ENCODE measurements at places on chromosomes 11 and 22.

DNA sequence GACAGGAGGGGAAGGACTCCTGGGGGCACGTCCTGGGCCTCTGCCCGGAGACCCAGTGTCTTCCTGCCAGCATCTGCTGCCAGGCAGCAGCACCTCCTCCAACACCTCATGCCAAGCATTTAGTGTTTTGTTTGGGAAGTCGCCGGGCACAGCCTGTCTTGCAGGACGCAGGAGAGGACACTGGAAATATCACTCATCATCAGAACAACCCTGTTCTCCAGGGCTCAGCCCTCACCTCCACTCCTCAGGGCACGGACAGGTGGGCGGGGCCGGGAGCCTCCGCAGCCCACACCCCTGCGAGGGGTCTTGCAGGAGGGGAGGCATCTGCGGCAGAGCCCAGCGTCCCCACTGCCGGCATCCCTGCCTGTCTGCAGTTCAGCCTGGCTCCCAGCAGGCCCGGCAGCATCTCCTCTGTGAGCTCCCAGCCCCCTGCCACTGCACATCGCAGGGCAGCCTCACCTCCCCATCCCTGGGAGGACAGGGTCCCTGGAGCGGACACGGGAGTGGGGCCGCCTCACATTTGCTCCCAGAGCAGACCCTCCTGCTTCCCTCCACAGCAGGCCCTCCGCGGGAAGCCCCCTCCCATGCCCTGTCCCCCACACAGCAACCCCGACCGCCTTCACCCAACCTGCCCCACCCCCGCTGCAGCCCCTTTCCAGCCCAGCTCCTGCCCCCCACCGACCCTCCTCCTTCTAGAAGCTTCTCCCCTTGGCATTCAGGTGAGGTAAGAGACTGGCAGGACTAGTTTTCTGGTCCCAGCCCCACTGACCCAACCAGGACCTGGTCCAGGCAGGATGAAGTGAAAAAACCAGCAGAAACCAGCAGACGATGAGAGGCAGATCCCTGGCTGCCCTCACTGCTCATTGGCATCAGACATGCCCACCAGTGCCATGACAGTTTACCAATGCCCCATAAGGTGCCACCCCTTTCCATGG lies 72.7 kb downstream of the BRD1 start:
- H3K4me3 ChIP-seq, result no peak overlapping the region
- H3K36me3 ChIP-seq, result no peaks in the 10 kb centered on the region
- no peak overlapping the region for H3K27ac ChIP-seq

GRCh38 chr11:19963697-19964387 lies 196.4 kb downstream of the DBX1 start:
- H3K27me3 ChIP-seq, result no peaks in the 10 kb centered on the region
- no peak overlapping the region for H3K4me3 ChIP-seq
- H3K27ac ChIP-seq, result no peak overlapping the region
- peaks cover 5% of the 10 kb centered on the region for H3K36me3 ChIP-seq

DNA sequence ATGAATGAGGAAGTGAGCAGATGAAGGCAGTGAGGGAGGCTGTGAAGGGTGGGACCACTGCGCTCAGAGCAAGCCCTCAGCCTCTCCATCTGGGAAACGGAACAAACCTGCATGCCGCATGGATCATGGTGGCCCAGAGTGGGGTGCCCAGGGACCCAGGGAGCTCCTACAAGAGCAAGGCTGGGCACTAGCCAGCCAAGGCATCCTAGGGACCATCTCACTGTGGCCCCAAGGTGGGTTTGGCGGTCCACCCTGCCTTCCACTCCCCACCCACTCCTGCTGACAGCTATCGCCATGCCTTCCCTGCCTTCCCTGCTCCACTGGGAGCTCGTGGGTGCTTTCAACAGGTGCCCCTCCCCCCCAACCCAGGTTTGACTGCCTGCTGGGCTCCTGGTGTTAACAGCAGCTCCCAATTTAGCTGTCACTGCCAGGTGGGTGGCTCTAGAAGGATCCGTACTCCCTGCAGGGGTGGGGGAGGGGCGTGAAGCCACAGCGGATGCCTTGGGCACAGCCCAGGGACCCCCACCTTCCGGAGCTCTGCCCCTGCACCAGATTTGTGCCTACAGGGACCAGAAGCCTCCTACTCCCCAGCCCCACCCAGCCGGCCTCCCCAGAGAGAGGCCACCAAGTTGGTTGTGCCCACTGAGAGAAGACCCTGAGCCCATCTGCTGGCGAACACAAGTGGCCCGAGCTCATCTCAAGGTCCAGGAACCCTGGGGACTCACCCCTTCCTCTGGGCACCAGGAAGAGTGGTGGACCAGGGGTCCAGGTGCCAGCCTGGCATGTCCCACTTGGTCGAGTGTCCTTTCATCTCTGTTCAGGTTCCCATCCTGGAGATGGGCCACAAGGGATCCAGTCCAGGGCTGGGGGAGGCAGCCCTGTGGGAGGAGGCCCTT lies 29.7 kb upstream of the PRODH start:
- peak; percentile 56 for DNase-seq
- H3K27ac ChIP-seq, result no peak overlapping the region
- H3K4me1 ChIP-seq, result peaks cover 10% of the 10 kb centered on the region
- no peaks in the 10 kb centered on the region for H3K36me3 ChIP-seq
- no peak overlapping the region for H3K4me3 ChIP-seq

DNA sequence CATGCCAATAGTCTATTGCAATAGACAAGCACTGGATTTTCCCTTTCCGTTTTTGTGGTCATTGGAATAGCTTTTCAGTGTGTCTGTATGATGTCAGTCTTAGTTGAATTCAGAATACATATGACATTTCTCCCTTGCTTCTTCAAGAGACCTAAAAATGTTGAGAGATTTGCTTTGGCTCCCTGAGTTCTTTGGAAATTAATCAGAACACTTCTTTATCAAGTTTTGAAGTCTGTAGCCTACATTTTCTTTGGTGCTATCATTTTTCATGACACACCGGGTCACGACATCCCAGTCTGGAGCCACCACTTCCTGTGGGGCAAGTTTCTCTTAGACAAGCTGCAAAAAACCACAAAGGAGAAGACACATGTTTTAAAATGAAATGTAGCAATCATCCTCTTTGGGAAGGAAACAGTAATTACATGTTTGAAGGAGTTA lies 847.1 kb downstream of the OPCML start:
- DNase-seq, result no peak
- H3K36me3 ChIP-seq, result no peaks in the 10 kb centered on the region
- no peaks in the 10 kb centered on the region for H3K27me3 ChIP-seq
- H3K4me3 ChIP-seq, result no peak overlapping the region
- no peak overlapping the region for H3K27ac ChIP-seq

- H3K27ac ChIP-seq, result no peak overlapping the region
- peaks cover 4% of the 10 kb centered on the region for H3K4me1 ChIP-seq
- H3K4me3 ChIP-seq, result no peak overlapping the region
- no peaks in the 10 kb centered on the region for H3K36me3 ChIP-seq
Measured at GRCh38 chr11:16110886-16111285, 245.5 kb downstream of the SOX6 start.

- no peaks in the 10 kb centered on the region for H3K27me3 ChIP-seq
- no peak overlapping the region for H3K27ac ChIP-seq
- no peaks in the 10 kb centered on the region for H3K4me1 ChIP-seq
- no peak for DNase-seq
- H3K36me3 ChIP-seq, result no peaks in the 10 kb centered on the region
- no peak overlapping the region for H3K4me3 ChIP-seq
Measured at GRCh38 chr11:16993495-16993894, 20.7 kb downstream of the PLEKHA7 start.

GRCh38 chr22:47171441-47172221 lies 409.2 kb downstream of the TBC1D22A start:
- no peaks in the 10 kb centered on the region for H3K4me1 ChIP-seq
- DNase-seq, result peak; percentile 56
- H3K27ac ChIP-seq, result no peak overlapping the region
- H3K4me3 ChIP-seq, result no peak overlapping the region
- no peaks in the 10 kb centered on the region for H3K27me3 ChIP-seq
- H3K36me3 ChIP-seq, result no peaks in the 10 kb centered on the region

DNA sequence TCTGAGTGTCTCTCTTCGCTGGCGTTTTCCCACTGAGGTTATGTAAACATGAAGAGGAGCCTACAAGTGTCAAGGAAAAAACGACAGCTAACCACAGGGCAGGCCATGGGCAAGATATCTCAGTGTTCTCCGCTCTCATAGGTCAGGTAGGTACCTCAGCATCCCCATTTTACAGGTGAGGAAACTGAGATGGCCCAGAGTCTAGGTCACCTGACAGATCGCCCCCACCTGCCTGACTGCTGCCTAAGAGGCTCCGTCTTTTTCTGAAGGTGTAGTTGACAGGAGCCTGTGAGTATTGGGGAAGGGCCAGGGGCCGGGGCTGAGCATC lies 847 bp upstream of the NDUFA6 start:
- peaks cover 3% of the 10 kb centered on the region for H3K36me3 ChIP-seq
- H3K4me1 ChIP-seq, result no peaks in the 10 kb centered on the region
- DNase-seq, result no peak
- peak overlapping the region; percentile 85 for H3K4me3 ChIP-seq

DNA sequence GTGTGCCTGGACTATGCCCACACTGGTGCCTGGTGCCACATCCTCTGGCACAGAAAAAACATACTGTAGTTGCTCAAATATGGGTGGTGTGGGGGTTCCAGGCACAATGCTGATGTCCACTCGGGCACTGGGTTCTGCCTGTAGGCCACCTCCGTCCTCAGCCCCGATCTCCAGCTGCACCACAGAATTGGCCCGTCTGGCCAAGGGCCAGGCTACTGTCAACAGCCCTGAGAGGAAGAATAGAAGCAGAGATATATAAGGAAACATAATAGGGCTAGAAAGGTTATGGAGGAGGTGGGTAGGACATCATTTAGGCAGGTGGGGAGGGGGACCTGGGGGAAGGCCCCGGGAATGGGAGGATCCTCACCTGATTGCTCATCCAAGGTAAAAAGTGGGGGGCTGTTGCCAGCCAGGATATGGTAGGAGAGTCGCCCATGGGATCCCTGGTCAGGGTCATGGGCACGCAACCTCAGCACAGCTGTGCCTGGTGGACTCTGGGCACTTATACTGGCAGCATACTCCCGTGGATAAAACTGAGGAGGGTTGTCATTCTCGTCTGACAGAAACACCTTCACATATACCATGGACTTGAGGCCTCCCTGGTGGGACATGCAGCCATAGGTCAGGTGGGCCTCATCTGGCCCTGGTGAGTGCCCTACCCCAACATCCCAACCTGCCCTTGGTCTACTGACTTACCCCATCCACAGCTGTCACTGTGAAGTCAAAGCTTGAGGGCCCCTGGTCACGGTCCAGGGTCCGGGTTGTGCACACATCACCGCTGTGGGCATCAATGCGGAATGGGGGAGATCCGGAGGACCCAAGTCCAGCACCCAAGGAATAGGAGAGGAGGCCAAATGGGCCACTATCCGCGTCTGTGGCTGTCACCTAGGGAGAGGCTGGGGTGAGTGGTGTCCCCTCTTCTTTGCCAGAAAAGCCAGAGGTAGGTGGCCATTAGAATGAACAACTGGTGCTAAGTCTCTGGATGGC lies 14.5 kb upstream of the TPP1 start:
- peaks cover 39% of the 10 kb centered on the region for H3K4me1 ChIP-seq
- no peaks in the 10 kb centered on the region for H3K27me3 ChIP-seq
- peaks cover 53% of the 10 kb centered on the region for H3K36me3 ChIP-seq

DNA sequence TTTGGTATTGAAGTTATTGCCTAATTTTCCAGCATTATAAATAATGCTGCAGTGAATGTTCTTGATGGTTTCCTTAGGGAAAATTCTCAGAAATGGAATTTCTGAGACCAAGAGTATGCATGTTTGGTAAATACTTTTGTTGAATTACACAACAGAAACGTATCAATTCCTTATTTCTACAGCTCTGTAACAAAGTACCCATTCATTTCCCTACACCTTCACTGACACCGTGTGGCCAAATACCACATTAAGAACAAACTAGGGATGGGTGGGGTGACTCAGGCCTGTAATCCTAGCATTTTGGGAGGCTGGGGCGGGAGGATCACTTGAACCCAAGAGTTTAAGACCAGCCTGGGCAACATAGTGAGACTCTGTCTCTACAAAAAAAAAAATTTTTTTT lies 21.8 kb downstream of the MCAM start:
- no peak for DNase-seq
- H3K27ac ChIP-seq, result no peak overlapping the region
- H3K4me1 ChIP-seq, result peaks cover 25% of the 10 kb centered on the region
- no peaks in the 10 kb centered on the region for H3K27me3 ChIP-seq

DNA sequence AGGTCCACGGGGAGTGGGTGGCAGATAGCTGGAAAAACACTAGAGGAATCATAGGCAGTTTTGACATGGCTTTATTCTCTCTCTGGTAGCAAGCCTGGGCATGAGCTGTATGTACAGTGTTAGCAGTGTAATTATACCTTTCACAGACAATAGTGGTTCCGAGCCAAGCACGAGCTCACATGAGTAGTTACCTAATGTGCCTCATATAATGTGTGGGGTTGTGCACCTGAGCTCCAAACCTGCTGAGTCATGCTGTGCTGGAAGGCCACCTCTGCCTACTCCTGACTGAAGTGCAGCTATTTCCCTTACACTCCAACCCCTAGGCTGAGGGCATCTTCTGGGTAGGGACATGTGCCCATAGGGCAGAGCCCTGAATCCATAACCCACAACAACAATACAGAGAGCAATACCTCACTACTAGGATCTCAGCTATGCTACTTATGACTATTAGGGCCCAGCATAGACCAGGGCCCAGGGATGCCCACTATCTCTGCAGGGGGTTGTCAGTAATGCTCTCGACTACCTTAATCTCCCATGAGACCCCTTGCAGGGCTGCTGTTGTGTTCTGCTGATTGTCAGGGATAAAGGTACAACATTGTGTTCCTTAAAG lies 432.1 kb downstream of the DYNC2H1 start:
- H3K4me3 ChIP-seq, result no peak overlapping the region
- H3K36me3 ChIP-seq, result no peaks in the 10 kb centered on the region
- H3K4me1 ChIP-seq, result no peaks in the 10 kb centered on the region

DNA sequence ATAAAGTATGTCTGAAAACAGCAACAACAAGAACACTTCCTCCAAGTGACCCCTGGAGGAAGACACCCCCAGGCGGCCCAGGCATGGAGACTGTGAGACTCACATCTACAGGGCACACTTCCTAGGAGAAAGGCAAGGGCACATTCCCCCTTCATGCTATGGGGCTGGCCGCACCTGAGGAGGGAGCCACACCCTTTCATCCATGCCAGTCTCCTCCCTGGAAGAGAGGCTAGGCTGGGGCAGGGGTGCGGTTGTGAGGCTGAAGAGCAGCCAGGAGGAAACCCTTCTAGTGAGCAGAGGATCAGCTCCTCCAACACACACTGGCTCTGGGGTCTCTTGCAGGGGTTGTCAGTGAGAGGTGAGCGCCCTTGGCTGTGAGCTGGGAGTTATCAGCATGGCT lies 678.8 kb downstream of the NTM start:
- H3K27ac ChIP-seq, result no peak overlapping the region
- no peaks in the 10 kb centered on the region for H3K36me3 ChIP-seq
- H3K4me3 ChIP-seq, result no peak overlapping the region
- H3K27me3 ChIP-seq, result no peaks in the 10 kb centered on the region
- no peaks in the 10 kb centered on the region for H3K4me1 ChIP-seq

- H3K4me3 ChIP-seq, result no peak overlapping the region
- no peaks in the 10 kb centered on the region for H3K27me3 ChIP-seq
- peak overlapping the region; percentile 27 for H3K27ac ChIP-seq
- no peak for DNase-seq
- peaks cover 57% of the 10 kb centered on the region for H3K4me1 ChIP-seq
Measured at GRCh38 chr11:86696451-86696850, 24.0 kb upstream of the ME3 start.

GRCh38 chr11:94924612-94925011 lies 48.7 kb downstream of the CWC15 start:
- peak overlapping the region; percentile 34 for H3K27ac ChIP-seq
- no peaks in the 10 kb centered on the region for H3K27me3 ChIP-seq
- no peaks in the 10 kb centered on the region for H3K36me3 ChIP-seq
- H3K4me1 ChIP-seq, result peaks cover 23% of the 10 kb centered on the region

- H3K27me3 ChIP-seq, result no peaks in the 10 kb centered on the region
- H3K4me1 ChIP-seq, result no peaks in the 10 kb centered on the region
- no peaks in the 10 kb centered on the region for H3K36me3 ChIP-seq
Measured at GRCh38 chr22:38141217-38141973, 30.9 kb upstream of the BAIAP2L2 start.

Measured in sigmoid colon (tissue), 7 donors.